ENCODE measurements at places on chromosomes 16 and 17.

GRCh38 chr17:55845385-55845784, 94.5 kb downstream of the PCTP start:
- DNase-seq: peak; percentile 44

DNA sequence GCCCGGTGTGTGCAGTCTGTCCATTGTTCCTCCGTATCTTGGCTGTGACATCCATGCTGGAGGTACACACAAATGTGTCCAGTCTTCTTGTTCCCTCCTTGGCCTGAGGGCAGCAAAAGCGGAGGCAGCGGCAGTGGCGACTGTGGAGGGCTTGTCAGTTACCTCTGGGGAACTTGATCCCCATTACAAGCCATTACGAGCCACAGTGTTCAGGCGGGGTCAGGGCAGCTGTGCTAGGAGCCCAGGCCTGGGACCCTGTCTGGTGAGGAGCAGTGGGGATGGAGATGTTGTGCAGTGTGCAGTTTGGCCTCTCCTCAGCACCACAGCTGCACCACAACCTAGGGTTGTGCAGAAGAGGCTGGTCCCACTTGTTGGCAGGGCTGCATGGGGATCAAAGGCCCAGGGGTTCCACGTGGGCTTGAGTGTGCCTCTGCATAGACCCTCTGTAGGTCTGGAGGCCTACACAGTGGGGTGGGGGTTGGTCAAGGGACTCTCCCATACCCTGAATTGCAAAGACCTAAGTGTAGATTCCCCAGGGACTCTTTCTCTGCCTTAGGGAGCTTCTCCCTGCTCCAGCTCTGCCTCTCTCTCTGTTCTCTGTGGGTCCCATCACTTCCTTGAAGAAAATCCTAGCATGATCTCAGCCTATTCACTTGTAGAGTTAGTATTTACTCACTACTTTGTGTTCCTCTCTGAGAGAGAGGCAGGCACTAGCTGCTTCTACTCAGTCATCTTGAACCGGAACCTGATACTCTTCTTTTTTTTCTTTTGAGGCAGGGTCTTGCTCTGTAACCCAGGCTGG, 58.8 kb downstream of the SLFN11 start:
- DNase-seq: no peak

GRCh38 chr16:67847064-67847861, at the start of gene CENPT:
CENPT (minus strand) TSS chr16:67847693; CDS start chr16:67833859, 13,834 bp downstream.
- DNase-seq: peak; percentile 59

DNA sequence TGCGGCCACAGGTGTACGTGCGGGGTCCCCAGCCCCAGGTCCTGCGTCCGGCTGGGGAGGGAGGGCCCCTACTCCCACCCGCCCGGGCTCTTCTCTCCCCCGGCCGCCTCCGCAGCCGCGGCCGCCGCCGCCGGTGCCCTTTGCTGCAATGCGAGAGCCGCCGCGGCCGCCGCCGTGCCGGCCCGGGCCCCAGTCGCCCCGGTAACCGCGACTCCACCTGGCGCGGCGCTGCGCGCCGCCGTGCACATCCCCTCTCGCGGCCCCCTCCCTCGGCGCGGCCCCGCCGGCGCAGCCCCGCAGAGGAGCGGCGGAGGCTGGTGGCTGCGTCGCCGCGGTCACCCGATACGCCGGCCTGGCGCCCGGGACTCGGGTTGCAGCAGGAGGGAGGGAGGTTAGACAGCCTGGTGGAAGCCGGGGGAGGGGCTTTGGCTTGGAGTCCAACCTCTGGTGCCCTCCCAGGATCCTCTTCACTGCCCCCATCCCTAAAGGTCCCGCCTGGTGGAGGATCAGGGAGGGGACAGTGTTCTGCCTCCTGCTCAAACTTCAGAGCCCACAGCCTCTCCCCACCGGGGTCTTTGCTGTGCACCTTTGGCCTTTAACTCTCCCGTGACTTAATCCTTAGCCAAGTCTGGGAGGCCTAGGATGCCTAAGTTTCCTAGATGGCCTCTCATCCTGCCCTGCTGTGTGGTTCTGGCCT, 32.9 kb downstream of the SRCIN1 start:
- peak; percentile 60 for DNase-seq

DNA sequence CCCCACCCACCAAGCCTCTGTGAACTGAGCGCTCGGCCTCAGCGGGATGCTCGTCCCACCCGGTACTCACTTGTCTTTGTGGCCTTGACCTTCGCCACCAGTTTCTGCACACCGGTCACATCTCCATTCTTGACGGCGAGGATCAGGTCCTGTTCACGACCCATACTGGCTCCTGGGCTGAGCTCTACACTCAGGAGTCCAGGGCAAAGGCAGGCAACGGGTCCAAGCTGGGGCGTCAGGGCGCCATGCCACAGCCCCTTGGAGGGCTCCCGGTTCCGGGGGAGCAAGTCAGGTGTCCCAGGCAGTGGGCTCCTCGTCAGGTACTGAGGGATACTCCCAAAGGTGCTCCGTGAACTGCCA, 1.7 kb downstream of the CASKIN2 start:
- no peak for DNase-seq

DNA sequence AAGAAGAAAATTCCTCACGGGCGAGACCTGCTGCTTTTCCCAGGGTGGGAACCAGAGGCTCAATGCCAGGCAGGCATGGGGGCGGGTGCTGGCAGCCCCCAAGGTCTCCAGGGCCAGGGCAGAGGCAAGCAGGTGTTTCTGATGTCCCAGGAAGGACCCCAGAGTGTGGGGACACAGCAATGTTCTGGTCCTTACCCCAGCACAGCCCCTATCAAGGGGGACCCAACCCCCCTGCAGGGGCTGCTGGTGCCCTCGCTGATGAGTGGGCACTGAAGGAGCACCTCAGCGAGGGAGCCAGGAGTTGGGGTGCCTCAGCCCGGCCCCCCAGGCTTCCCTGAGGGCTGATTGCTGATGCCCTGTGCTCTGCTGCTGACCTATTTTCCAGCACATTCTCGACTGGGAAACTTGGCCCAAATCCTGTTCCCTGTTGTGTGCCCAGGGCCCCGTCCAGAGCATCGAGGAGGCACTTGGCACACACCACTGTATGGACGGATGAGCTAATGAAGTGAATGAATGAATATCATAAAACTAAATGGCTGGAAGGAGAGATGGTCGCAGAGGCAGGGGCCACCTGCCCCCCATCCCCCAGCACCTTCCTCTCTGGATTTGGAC, 2.8 kb downstream of the DBNDD1 start:
- DNase-seq: no peak

DNA sequence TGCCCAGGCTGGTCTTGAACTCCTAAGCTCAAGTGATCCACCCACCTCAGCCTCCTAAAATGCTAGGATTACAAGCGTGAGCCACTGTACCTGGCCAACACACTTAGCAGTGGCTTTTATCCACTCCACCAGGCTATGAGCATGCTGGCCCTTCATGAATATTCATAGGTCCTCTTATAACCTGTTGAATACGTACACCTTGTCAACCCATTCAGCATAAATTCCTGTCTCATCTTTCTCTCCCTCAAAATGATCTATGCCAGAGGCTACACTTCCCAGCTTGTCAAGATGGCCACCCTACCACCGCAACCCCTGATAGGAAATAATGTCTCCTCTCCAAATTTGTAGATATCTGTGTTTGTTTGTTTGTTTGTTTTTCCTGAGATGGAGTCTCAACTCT, 11.0 kb upstream of the ZG16 start:
- DNase-seq: no peak

DNA sequence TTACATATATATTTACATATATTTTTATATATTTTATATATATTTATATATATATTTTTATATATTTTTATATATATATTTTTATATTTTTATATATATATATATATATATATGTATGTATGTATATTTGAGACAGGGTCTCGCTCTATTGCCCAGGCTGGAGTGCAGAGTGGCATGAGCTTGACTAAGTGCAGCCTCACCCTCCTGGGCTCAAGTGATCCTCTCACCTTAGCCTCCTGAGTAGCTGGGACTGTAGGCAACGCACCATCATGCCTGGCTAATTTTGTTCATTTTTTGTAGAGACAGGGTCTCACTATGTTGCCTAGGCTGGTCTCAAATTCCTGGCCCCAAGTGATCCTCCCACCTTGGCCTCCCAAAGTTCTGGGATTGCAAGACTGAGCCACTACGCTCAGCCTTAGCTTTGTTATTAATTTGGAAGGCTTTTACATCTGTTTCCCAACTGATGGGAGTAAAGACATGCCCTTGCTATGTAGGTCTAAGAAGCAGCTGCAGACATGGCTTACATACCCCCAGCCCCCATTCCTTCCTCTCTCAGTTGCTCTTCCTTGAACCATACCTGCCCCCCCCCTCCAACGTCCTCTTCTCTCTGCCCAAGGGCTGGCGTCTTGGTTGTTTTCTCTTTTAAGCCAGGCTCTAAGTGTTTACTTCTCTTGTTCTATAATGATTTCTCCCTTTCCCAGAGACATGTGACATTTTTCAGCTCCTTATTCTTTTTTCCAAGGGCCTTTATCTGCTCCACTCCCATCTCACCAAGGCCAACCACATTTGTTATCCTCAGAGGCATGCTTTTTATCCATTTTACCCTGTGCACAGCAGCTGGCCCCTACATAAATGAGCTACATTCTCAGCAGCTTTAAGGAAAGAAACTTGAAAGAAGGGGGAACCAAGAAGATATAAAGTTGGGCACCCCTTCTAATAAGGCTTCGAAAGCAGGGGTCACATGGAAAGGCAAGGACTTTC, 64.2 kb upstream of the ATF7IP2 start:
- DNase-seq: no peak

DNA sequence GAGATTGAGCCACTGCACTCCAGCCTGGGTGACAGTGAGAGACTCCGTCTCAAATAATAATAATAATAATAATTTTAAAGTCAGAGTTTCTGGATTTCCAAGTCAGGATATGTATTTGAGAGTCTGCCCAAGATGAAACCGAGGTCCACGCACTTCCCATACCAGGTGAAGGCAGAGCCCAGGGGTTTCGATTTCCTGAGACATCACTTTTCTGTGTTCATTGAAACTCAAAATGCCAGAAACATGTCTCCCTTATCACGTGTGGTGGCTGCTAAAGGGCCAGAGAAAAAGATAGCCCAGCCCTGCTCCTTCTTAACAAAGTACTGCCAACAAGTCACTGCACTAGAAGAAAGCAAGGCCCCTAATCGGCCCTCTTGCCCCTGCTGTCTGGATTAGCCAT, 9.8 kb upstream of the RNF157 start:
- DNase-seq: no peak

GRCh38 chr17:63476854-63477479, at the start of gene ACE:
ACE (plus strand) TSS chr17:63477061; CDS start chr17:63477095, 34 bp downstream.
- peak; percentile 55 for DNase-seq

DNA sequence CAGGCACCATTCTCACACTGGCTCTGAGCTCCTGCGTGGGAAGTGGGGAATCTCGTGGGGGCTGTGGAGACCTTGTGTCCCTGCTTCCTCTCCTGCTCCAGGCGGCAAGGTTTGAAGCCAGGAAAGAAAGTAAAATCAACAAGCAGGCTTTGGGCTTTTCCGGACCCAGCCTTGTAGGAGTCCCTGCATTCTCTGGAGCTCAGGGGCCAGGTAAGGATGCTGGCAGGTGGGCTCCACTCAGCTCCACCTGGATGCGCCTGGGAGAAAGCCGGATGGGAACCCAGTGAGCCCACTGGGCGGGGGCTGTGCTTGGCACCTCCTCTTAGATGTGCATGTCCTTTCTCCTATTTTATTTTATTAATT, 362.5 kb downstream of the SEC14L1 start:
- no peak for DNase-seq

- DNase-seq: no peak
Observed at GRCh38 chr16:6146356-6146755, 1048.8 kb upstream of the EEF2KMT start.

DNA sequence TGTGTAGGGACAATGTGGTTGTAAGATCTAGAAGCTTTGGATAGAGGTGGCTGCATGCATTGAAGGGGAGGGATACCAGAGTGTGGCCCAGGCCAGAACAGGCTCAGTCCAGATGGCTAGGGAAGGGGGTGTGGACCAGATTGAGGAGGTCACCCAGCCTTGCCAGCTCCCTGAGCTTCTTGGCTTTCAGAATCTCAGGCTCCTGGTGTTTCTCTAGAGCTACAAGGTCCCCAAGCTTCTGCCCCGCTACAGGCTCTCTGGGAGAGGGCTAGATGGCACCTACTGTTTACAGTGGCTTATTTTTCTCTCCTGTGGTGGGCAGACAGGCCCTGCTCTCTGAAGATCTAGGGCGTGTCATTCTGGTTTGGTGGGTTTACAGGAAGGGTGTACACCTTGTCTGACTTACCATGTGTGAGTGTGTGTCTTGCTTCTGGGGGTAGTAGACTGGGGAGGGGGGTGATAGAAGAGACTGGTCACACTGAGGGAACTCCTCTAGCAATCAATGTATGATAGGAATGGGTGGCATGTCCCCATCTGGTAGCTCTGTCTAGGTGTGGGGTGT, 1.1 kb downstream of the RARA start:
- DNase-seq: no peak

DNA sequence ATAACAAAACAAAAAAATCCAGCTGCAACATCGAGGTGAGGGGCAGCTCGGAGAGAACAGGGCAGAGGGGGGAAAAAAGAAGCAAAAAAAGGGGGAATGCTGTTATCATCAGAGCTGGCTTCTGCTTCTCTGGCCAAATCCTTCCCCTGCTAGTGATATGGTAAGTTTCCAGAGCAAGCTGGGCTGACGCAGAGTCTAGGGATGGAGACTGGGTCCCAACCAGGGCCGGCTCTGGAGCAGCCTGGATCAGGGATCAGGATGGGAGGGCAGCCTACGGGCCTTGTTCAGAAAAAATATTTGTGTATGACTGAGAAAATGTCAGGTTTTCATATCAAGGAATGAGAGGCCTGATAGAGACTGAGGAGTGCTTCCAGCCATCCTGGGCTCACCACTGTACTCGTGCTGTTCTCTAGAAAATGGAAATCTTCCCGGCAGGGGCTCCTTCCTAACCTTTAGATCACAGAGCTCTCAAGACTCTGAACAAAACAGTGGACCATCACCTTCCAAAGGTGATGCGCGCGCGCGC, 726 bp upstream of the C1QTNF1 start:
- no peak for DNase-seq

GRCh38 chr16:75921281-75921680, 195.0 kb upstream of the CPHXL start:
- DNase-seq: no peak

GRCh38 chr17:81221842-81222619, 734 bp downstream of the CEP131 start:
- no peak for DNase-seq

- no peak for DNase-seq
Observed at GRCh38 chr16:90004577-90004976, 14.7 kb downstream of the DBNDD1 start.

GRCh38 chr16:2881783-2882649, 999 bp upstream of the FLYWCH2 start:
- DNase-seq: no peak
